ENCODE measurements at places on chromosomes 4 and X.

DNA sequence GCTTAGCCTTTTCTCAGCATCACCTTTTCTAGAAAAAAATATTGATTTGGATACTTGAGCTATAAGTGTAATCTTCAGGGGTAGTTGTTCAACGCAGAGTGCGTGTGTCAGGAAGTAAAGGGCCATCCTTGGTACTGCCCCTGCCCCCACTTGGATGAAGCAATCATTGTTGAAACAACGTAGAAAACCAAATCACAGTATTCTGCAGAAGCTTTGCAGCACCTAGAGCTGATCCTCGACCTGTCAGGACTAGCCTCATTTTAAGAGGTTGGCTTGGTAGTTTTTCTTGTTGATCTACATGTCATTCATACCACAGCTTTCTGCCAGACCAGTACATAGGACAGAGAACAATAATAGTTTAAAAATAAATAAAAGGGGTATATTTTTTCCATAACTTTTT is 65.3 kb upstream of the MYOZ2 start:
- DNase-seq = no peak

DNA sequence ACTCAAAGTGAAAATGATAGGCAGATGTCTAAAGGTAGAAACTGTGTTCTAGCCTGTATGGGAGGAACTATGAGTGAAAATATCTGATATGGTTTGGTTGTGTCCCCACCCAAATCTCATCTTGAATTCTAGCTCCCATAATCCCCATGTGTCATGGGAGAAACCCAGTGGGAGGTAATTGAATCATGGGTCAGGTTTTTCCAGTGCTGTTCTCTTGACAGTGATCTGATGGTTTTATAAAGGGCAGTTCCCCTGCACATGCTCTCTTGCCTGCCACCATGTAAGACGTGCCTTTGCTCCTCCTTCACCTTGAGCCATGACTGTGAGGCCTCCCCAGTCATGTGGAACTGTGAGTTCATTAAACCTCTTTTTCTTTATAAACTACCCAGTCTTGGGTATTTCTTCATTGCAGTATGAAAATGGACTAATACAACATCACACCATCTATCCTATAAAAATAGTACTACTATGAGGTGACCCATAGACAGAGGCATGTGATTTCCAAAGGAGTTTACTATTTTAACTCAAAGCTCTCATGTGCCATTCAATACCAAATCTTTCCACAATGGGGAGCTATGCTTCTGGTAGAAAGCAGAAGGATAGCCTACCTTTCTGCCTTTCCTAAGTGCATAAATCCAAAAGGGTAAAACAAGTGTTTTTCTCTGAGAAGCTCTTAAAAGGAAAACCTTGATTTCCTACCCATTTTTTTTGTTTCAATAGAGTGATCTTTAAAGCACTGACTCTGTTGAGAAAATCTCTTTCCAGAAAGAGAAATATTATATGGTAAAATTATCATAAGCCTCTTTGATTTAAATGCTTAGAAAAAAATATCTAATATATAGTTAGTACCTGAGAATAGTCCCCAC is 38.8 kb downstream of the SEC31A start:
- DNase-seq = no peak

- no peak for DNase-seq
Measured at GRCh38 chr4:7322166-7322991, 112.4 kb downstream of the PSAPL1 start.

- peak; percentile 81 for DNase-seq
Measured at GRCh38 chr4:76301068-76301774, 5.3 kb upstream of the STBD1 start.

- DNase-seq = no peak
Measured at GRCh38 chrX:101759000-101759399, 99.3 kb upstream of the ARMCX2 start.

- no peak for DNase-seq
Measured at GRCh38 chrX:133838761-133839676, 146.4 kb downstream of the GPC3 start.

DNA sequence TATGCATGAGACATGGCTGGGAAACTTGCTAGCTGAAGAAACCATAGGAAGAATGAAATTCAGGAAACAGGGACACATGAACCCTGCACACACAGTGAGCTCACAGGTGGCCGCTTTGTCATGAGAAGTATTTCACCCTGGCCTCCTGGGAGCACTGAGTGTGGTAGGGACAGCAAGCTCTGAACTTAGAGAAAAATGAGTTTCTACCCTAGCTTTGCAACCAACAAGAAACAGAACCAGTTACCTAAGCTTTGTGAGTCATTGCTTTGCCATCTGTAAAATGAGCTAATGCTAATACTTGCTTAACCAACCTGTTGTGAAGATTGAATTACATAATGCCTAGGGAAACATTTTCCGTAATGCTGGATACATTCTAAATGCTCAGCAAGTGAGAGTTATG is 206.6 kb upstream of the HS3ST1 start:
- peak; percentile 95 for DNase-seq

GRCh38 chr4:6598641-6599040 is 23.7 kb downstream of the MAN2B2 start:
- no peak for DNase-seq

DNA sequence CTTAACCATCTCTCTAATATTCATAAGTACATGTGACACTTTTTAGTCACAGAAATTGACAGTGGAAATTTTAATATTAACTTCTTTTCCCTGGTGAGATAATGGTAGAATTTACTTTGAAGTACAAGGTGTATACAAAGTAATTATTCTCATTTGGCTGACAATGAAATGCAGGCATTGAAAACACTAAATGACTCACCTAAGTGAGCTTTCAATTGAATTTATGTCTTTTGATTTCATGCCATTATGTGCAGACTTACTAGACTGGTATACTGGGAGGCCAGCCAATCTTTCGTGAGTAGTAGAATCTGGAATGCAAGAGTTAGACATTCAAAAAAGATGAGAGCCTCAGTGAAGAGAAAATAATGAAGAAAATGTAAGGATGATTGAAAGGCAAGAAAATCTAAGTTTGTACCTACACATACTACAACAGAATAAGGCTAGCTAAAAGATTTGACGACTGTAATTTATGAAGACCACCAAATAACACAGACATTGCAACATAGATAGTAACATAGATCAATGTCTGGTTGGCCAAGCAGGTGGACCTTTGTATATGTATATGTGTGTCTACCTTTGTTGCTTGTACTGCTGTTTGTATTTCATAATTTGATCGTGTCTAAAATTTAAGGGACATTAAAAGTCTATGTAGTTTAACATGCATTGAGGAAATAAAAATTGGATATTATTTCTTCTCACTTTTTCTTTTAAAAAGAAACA is 459.7 kb downstream of the IL15 start:
- DNase-seq = peak; percentile 84

DNA sequence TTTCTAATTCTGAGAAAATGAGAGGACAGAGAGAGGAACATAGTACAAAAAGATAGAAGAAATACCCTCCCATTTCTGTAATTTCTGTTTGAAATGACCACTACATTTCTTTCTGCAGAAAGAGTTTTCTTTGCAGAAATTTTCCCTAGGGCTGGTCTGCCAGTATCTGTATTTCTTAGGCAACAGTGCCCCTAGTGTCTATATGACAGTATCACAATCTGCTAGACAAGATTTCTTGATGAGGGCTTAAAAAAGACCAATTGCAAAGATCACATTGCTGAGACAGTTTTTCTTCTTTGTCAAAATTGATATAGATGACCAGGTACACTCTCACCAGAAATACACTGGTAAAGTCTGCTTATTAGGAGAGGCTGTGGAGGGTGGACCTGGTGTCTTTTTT is 81.0 kb upstream of the ZDHHC15 start:
- DNase-seq = peak; percentile 4

DNA sequence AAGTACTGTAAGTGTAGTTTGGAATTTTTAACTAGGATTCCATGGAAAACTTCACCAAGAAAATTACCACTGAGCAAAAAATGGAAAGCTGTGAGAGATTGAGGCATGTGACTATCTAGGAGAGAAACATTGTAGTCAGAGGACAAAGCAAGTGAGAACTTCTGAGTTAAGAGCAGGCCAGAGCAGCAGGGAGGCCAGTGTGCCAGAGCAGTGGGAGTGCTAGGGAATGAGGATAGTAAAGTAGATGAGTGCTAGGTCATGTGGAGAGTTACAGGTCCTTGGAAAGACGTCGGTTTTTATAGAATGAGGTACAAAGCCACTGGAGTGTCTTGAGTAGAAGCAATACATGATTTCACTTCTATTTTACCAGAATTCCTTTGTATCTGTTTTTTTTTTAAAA is 52.7 kb upstream of the FAT4 start:
- DNase-seq = no peak

GRCh38 chr4:13240066-13240465 is 244.1 kb downstream of the RAB28 start:
- peak; percentile 67 for DNase-seq

GRCh38 chrX:63686878-63687714 is 97.9 kb downstream of the ARHGEF9 start:
- peak; percentile 21 for DNase-seq

GRCh38 chr4:99723612-99724011 is 66.0 kb upstream of the C4orf54 start:
- peak; percentile 60 for DNase-seq

GRCh38 chr4:74615411-74615810 is 170.5 kb downstream of the AREG start:
- DNase-seq = no peak

DNA sequence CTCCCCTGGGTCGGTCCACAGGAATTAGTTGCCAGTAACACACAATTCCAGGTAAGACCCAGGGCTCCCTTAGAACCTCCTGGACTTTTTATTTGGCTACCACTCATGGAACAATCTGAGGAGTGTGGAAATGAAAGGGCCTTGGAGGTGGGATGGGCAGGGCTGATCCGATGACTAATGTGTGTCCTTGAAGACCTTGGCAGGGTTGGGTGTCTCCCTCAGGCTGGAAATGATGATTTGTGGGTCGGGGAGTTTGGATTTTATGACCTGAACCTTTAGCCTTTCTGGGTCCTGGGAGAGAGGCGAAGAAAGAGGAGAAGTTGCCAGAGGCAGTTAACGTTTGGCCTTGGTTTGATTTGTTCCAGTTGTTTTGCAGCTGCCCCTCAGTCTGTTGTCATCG is 425.0 kb downstream of the MID1IP1 start:
- no peak for DNase-seq

DNA sequence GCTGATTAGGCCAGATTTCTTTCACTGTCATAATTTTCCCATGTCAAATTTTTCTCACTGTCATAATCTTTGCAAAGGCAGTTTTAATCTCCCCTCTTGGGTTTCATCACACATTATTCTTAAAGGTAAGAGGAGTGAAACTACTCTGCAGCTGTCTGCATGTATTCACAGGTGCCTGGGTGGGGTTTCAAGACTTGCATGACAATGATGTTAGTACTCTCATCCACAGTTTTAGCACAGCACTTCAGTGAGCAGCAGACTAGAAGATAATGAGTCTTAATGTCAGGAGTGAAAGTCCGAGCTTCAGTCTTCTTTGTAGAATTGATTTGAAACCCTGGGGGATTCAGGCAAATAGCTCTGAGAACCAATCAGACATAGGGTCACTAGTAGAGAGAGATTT is 182.5 kb upstream of the GALNT7 start:
- no peak for DNase-seq

- peak; percentile 72 for DNase-seq
Measured at GRCh38 chr4:102390438-102390837, 45.2 kb upstream of the SLC39A8 start.

Measured in RCC 7860 (cell line).